ENCODE measurements at places on chromosomes 4 and X. TPM values are rescaled to one million over a fixed set of nuclear protein-coding genes. Genes with fewer than 3 reads are reported as not detected.

DNA sequence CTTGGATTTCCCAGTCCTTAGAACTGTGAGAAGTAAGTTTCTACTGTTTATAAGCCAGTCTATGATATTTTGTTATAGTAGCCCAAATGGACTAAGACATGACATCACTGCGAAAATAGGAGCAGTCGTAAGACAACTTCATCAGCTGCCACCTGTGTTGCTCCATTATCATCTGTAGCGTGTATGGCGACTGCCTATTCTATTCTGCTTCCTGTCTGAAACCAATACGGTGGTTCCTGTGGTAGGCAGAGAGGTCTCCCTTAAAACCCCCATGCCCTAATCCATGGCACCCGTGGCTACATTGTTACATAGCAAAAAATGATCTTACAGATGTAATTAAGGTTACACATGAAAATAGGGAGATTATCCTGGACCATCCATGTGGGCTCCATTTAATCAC is 105.4 kb upstream of the FAT1 start:
- ATAC-seq, result no peak

GRCh38 chrX:9542106-9542760 is 77.4 kb downstream of the TBL1X start:
- ATAC-seq, result no peak

GRCh38 chrX:132023896-132024386 is 839 bp downstream of the STK26 start:
- peak; percentile 85 for ATAC-seq

The YY2 gene
- 0.39 TPM for total RNA-seq

The NXF2B gene
- total RNA-seq, result not detected

- ATAC-seq, result no peak
Measured at GRCh38 chrX:9182041-9182440, 148.1 kb upstream of the FAM9B start.
